ENCODE measurements at places on chromosomes 3 and 15. TPM values are rescaled to one million over a fixed set of nuclear protein-coding genes. Genes with fewer than 3 reads are reported as not detected.

The CFAP100 gene
- 0.93 TPM for total RNA-seq

The ZNF620 gene
- 8.9 TPM for total RNA-seq

The AADACL2 gene
- not detected for total RNA-seq

The LTK gene
- 1.7 TPM for total RNA-seq

The IGSF10 gene
- 2.5 TPM for total RNA-seq

The CHAC1 gene
- 1.6 TPM for total RNA-seq

The DNAJA4 gene
- total RNA-seq: 32.1 TPM
